ENCODE measurements at places on chromosomes 13 and 19. TPM values are rescaled to one million over a fixed set of nuclear protein-coding genes. Genes with fewer than 3 reads are reported as not detected.

MBD3L3 gene
- total RNA-seq, result not detected

LCP1 gene
- total RNA-seq, result 528 TPM

ZNF324 gene
- 35.2 TPM for total RNA-seq

SUGT1 gene
- 23.7 TPM for total RNA-seq

MYO16 gene
- total RNA-seq, result 0.42 TPM

SPRED3 gene
- total RNA-seq, result 1.6 TPM

CCDC97 gene
- total RNA-seq, result 34.7 TPM

GPR183 gene
- 249 TPM for total RNA-seq

GRCh38 chr19:42074513-42075363 lies 1.2 kb upstream of the ZNF574 start:
- no peaks in the 10 kb centered on the region for H3K27me3 ChIP-seq
- peak overlapping the region; percentile 97 for H3K27ac ChIP-seq
- H3K4me1 ChIP-seq, result peaks cover 31% of the 10 kb centered on the region
- H3K4me3 ChIP-seq, result peak overlapping the region; percentile 92

GRCh38 chr13:55577847-55578210 lies 1562.9 kb upstream of the PRR20A start:
- no peak for DNase-seq
- H3K27ac ChIP-seq, result no peak overlapping the region
- no peak overlapping the region for H3K4me3 ChIP-seq
- H3K4me1 ChIP-seq, result no peaks in the 10 kb centered on the region
- no peaks in the 10 kb centered on the region for H3K27me3 ChIP-seq

DNA sequence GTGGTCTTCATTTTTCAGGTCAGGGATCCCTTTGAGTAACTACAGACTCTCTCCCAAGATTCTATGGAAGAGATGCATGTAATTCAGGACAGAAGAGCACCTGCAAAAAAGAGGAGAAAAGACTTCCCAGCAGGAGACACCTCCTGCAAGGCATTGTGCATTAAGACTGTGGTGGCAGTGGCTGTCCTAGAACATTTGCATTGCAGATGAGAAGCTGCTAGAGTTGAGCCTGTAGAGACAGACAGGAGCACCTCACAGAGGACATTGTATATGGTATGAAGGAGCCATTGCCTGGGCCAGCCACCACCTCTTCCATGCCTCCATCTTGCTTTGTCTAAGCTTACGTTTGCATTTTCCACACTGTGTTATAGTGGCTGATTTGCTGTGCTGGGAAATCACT lies 11.2 kb upstream of the MYO16 start:
- no peaks in the 10 kb centered on the region for H3K36me3 ChIP-seq
- no peak overlapping the region for H3K27ac ChIP-seq
- H3K4me3 ChIP-seq, result no peak overlapping the region
- no peaks in the 10 kb centered on the region for H3K27me3 ChIP-seq
- no peak for DNase-seq
- H3K4me1 ChIP-seq, result no peaks in the 10 kb centered on the region

DNA sequence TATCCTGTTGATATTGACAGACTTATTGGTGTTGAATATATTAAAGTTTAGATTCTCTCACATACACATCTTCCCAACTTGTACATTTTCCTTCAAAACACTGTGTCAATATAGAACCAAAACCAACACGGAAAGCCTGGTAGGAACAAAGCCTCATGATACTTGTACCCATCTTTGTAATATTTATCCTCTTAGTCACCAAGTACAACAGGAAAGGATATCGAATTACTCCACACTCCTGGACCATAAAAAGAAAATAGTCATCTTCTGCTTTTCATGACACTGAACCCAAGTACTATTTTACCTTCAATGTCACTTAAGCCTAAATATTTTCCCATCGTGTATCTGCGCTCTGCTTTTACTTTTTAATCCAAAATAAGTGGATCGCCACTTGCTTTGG lies 702.9 kb upstream of the PCDH9 start:
- no peak for DNase-seq
- H3K4me1 ChIP-seq, result no peaks in the 10 kb centered on the region
- no peak overlapping the region for H3K4me3 ChIP-seq
- H3K27ac ChIP-seq, result no peak overlapping the region

DNA sequence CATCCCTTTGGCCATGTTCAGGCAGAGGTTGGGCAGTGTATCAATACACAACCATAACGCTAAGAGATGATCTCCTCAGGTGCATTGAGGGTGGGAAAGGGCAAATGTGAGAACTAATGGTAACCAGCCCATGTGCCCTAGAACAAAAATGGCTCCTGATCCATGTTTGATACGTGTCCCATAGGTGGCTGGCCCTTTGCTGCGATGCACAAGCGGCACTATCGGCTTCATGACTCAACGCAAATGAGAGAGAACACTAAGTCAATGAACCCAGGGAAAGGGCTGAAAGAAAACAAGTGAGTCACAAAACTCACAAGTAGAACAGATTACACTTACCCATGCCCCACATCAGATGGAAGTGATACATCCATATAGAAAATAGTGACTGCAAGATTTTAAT lies 201.7 kb downstream of the ABCC4 start:
- H3K27me3 ChIP-seq, result no peaks in the 10 kb centered on the region
- H3K36me3 ChIP-seq, result peaks cover 3% of the 10 kb centered on the region
- peaks cover 4% of the 10 kb centered on the region for H3K4me1 ChIP-seq
- H3K27ac ChIP-seq, result no peak overlapping the region
- DNase-seq, result no peak
- H3K4me3 ChIP-seq, result no peak overlapping the region

- peak; percentile 26 for DNase-seq
- H3K27me3 ChIP-seq, result no peaks in the 10 kb centered on the region
- no peak overlapping the region for H3K4me3 ChIP-seq
- no peaks in the 10 kb centered on the region for H3K4me1 ChIP-seq
- H3K36me3 ChIP-seq, result peaks cover 3% of the 10 kb centered on the region
These were observed 22.3 kb downstream of the TMEM161A start for GRCh38 chr19:19115954-19116353.

- H3K4me1 ChIP-seq, result peaks cover 23% of the 10 kb centered on the region
- H3K27me3 ChIP-seq, result no peaks in the 10 kb centered on the region
- no peak overlapping the region for H3K27ac ChIP-seq
These were observed 294.8 kb downstream of the FOXO1 start for GRCh38 chr13:40371531-40372125.

DNA sequence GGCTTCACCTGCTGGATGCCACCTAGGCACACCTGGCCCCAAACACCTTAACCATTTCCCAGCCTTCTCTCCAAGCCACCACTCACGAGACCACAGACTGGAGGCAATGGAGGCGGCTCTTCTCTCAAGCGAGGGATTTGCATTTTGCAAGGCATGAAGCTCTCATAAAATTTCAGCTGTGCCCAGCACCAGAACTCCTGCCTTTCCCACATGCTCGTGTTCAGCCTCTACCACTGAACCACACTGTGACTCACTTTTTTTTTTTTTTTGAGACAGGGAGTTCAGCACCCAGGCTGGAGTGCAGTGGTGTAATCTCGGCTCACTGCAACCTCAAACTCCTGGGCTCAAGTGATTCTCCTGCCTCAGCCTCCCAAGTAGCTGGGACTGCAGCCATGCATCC lies 10.6 kb downstream of the NANOS3 start:
- DNase-seq, result no peak
- no peak overlapping the region for H3K27ac ChIP-seq
- H3K4me1 ChIP-seq, result peaks cover 9% of the 10 kb centered on the region
- no peaks in the 10 kb centered on the region for H3K27me3 ChIP-seq
- no peak overlapping the region for H3K4me3 ChIP-seq
- no peaks in the 10 kb centered on the region for H3K36me3 ChIP-seq

DNA sequence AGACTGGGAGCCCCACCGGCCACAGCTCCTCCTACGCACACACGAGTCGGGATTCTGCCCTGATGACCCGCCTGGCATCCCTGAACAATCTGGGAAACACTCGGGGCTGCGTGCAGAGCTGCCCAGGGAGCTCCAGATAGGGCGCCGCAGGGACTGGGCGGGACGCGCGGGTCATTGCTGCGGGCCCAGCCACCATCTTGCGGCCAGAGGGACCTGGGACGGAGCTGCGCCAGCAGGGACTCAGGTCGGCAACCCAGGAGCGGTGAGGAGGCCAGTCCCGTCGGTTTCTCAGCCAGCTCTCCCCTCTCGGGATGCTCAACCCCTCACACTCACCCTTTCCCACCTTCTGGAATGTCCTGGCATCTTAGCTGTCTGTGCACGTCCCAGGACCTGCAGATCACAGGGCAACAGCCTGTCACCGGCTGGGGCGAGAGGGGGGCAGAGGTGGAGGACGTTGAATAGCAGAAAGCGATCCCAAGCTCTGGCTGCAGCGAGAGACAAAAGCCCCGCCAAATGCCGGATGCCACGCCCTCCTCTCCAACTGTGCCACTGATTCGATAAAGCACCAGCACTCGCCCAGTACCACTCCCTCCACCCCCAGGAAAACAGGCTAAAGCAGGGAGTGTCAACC lies 20.4 kb upstream of the ZNF91 start:
- peaks cover 28% of the 10 kb centered on the region for H3K27me3 ChIP-seq
- no peak overlapping the region for H3K27ac ChIP-seq
- no peaks in the 10 kb centered on the region for H3K36me3 ChIP-seq
- H3K4me3 ChIP-seq, result peak overlapping the region; percentile 79
- peaks cover 4% of the 10 kb centered on the region for H3K4me1 ChIP-seq
- no peak for DNase-seq

Measured in T-helper 17 cell (primary cell).